Stimulated activated CD4-positive, alpha-beta T cell treated with anti-CD3 and anti-CD28 coated beads, Interleukin-4, amount 100 ng/mL, for 48 hours (primary cell): ENCODE measurements at places on chromosomes 4 and X.

DNA sequence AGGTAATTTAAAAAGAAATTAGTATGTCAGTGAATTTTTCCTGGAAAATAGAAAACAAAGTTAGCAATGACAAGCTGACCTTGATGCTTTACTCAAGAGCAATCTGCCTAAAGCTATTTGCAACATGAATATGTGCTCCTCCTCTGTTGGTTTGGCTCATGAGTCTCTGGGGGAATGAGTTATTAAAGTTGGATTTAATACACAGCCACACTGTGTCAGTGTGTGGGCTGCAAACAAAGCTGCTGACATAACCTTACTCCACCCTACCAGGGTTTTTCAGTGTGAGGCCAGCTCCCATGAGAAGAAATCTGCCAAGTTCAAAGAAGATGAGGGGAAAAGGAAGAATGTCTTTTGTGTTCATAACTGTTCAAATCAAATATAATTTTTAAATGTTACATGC lies 280.5 kb downstream of the TLL1 start:
- no peak for DNase-seq

DNA sequence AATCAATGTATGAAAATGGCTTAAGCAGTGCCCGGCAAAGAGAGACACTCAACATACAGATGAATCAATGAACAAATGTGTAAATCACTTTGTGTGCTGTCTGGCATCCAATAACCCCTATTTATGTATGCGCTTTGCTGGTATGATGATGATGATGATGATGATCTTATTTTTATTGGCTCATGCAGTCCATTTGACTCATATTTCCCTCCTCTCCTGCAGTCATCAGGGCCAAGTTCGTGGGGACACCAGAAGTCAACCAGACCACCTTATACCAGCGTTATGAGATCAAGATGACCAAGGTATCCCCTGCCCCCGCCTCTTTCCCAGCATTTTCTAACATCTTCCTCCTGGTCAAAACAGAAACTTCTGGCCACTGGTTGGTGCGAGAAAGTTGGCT lies 2.5 kb downstream of the TIMP1 start:
- DNase-seq, result no peak

GRCh38 chr4:830601-831482 lies 4.9 kb upstream of the CPLX1 start:
- DNase-seq, result no peak

DNA sequence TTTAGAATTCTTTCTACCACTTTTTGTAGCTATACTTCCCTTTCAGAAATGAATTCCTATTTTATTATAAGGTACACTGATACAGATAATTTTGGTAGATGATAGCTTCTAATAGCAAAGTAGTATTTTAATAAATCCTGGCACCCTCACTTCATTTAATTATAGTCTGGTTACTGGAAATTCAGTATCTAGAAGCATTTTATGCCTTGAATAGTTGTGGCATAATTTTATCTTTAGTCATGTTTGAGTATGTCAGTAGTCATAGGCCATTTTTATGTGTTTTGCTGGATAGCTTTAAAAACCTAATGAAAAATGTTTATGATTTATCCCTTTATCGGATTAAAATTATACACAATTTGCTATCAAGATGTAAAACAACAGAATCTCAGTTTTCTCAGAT lies 92.3 kb downstream of the DIAPH2 start:
- DNase-seq, result no peak

DNA sequence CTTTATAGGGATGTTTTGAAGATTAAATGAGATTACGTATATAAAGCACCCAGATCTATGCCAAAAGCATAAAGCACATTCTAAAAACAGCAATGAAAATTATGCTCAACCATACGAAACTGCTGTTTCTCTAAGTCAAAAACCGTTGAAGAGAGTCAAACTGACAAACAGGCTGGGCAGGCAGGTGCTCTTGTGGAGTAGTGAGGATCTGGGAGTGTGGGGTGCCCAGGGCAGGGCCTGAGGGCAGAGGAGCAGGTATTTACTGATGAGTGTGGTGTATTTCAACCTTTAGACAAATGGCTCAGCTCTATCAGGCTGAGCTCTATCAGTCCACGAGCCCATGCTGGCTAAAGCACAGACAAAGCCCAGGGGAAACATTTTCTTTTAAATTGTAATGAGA lies 40.4 kb downstream of the RELL1 start:
- no peak for DNase-seq

GRCh38 chr4:143486314-143486713 lies 27.2 kb upstream of the SMARCA5 start:
- no peak for DNase-seq

DNA sequence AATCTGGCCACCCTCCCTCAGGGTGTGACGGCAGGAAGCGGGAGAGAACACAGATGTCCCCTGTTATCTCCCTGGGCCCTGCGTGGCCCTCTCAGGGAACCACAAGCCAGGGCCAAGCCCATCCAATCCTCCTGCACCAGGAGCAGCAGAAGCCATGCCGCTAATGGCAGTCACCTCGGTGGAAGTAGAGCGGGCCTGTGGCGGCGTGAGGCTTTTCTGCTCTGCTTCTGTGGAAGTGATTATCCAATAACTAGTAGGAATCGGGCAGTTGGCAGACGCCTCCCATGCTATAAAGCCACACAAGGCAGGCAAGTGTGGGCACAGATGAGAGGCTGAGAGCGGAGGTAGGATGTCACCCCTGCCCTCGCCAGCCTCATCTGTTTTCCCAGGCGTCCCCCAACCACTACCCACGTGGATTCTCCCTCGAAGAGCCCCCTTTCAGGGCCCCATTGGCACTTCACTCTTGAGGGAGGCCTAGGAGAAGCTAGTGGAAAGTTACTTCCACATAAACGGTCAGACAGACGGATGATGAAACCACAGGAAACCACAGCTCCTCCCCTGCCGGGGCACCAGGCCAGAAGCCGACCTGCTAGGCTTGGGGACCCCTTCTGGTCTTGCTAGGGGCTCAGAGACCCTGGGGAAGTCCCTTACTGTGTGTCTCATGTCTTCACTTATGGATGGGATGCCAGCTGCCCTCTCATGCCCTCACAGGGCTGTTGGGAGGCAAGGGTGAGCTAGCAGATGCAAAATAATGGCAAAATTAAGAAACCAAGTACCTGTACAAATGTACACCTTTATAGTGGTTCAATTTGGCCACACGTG lies 18.8 kb upstream of the TMSB4X start:
- peak; percentile 58 for DNase-seq

DNA sequence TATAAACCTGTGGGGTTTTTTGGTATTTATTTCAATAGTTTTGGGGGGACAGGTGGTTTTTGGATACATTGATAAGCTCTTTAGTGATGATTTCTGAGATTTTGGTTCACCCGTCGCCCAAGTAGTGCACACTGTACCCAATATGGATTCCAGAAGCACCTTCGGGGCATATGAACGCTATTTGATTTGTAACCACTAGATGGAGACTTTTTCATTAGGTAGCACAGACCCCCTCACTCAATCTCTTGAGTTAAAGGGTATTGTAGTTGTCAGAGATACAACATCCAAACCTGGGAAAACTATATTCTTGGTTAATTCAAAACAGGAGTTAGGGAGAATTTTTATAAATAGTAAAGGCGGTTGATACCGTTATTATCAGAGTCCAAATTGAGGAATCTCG lies 79.8 kb downstream of the SPANXN3 start:
- no peak for DNase-seq

DNA sequence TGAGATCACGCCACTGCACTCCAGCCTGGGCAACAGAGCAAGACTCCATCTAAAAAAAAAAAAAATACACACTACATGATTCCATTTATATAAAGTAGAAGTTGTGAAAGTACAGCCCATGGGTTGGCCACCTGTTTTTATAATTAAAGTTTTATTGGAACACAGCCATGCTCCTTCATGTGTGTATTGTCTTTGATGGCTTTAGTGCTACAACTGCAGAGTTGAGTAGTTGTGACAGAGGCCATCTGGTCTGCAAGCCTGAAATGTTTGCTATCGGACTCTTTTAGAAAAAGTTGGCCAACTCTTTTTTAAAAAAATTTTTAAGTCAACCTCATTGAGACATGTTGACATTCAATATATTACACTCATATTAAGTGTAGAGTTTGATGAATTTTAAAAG lies 41.2 kb upstream of the DUSP21 start:
- no peak for DNase-seq

GRCh38 chr4:71604785-71605184 lies 179.1 kb downstream of the GC start:
- DNase-seq, result no peak

DNA sequence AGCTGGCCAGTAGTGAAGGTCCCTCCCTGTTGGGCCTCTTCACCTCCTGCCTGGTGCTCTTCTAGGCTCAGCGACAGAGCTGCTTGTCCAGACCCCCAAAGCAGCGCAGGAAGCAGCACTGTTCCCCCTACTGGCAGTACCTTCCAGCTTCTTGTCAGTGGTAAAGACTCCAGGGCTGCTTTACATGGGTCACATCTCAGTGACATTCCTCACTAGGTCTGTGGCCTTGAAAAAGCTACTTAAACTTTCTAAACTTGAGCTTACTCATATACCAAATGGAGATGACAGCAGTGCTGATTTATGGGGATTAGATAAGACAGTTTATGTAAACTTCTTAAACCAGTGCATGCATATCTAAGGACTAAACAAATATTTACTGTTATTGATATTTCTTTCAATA lies 117.3 kb downstream of the FAT4 start:
- DNase-seq, result no peak

DNA sequence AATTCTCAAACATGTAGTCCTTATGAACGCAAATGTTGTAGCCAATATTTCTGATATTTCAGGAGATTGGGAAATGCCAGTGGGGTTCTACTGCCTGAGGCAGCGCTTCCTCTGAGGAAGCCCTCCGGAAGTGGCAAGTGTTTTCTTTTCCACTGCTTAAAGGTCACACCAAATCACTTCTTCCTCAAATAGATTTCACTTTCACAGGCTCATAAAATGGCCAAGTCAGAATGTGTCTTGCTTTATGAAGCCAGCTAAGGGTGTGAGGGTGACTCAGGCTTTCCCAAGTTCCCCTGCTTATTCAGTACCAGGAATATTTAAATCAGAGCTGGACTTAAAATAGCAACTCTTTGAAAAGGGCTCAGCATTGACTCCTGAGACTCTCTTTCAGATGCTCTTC lies 514.2 kb upstream of the DIPK2B start:
- peak; percentile 16 for DNase-seq

GRCh38 chr4:117512414-117512813 lies 427.0 kb upstream of the TRAM1L1 start:
- DNase-seq, result no peak

GRCh38 chrX:136473663-136474062 lies 14.1 kb upstream of the BRS3 start:
- DNase-seq, result no peak

GRCh38 chrX:151746502-151746901 lies 12.0 kb downstream of the CNGA2 start:
- DNase-seq, result no peak

DNA sequence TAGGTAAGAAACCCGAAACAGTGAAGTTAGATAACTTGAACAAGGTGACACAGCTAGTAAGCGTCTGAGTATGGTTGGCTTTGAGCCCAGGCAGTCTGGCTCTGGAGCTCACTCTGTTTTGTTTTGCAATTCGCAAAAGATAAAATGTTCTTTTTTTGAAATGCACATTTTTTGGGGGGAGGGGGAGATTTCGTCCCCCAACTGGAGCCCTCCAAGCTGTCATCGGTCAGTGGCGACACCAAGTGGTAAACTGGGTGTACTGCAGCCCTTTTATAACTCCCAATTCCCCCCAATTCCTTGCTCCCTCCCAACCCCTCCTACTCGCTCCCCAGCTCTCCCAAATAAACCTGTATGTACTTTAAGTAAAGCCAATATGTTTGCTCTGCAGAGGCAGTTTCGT lies 2.8 kb upstream of the CLCN5 start:
- no peak for DNase-seq

GRCh38 chrX:123188081-123188480 lies 4.0 kb downstream of the GRIA3 start:
- no peak for DNase-seq

- DNase-seq, result no peak
Observed at GRCh38 chr4:14994242-14994641, 8.0 kb upstream of the CPEB2 start.

- DNase-seq, result no peak
Observed at GRCh38 chrX:54294306-54294705, 63.5 kb downstream of the WNK3 start.

DNA sequence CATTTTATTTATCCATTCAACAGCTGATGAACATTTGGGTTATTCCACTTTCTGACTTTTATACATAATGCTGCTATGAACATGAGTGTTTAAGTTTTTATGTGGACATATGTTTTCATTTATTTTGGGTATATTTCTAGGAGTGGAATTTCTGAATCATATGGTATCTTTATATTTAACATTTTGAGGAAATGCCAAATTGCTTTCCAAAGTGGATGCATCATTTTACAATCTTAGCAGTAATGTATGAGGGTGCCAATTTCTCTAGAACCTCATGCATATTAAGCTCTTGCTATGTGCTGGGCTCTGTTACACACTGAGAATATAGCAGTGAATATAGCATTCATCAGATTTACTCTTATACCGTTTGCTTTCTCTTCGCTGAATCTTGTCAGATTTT lies 983.7 kb downstream of the STIM2 start:
- no peak for DNase-seq

- DNase-seq, result no peak
Observed at GRCh38 chrX:108123591-108124366, 32.2 kb downstream of the ATG4A start.

DNA sequence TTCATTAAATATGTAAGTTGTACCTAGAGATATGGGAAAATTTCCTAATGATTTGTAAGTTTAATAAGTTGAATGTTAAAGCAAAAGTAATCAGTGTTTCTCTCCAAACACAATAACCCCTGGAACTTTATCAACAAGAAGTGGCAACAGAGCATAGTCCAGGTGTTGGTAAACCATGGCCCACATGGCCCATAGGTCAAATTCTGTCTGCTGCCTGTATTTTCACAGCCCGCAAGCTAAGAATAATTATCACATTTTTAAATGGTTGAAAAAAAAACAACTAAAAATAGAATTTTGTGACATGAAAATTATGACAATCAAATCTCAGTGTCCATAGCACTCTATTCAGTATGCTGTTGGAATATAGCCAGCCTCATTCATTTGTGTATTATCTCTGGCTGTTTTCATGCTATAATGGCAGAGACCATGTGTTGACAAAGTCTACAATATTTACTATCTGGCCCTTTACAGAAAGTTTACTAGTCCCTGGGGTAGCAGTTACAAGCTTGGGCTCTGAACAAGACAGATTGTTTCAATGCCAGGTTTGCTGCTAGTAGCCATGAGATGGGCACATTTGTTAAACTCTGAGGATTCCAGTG lies 395.8 kb downstream of the GASK1B start:
- DNase-seq, result no peak

- no peak for DNase-seq
Observed at GRCh38 chrX:22237479-22237878, 35.2 kb upstream of the CBLL2 start.

GRCh38 chr4:85508654-85509053 lies 33.7 kb downstream of the ARHGAP24 start:
- DNase-seq, result no peak

DNA sequence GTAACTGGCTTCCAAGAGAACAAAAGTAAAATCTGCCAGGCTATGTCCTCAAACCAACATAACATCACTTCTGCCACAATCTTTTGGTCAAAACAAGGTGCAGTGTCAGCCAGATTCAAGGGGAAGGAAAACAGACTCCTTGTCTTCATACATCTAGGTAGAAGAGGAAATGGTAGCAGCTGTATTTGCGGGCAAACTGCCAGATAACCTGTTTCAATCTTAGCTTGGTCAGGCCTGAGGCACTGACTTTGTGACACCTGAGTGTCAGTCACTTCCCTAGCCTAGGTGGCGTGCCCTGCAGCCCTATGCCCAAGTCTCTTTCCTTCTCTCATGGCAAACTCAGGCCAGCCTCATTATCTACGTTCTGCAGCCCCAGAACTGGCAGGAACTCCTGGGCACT lies 146.2 kb upstream of the JADE1 start:
- DNase-seq, result no peak
